ENCODE measurements at places on chromosomes 12 and 14.

- DNase-seq, result no peak
These were observed 31.8 kb downstream of the APPL2 start for GRCh38 chr12:105204127-105204526.

- no peak for DNase-seq
These were observed 78.8 kb downstream of the OSBPL8 start for GRCh38 chr12:76480796-76481195.

- DNase-seq, result no peak
These were observed 1845.8 kb upstream of the SEL1L start for GRCh38 chr14:83379436-83379835.

- DNase-seq, result no peak
These were observed 49.9 kb downstream of the LRP6 start for GRCh38 chr12:12217018-12217359.

DNA sequence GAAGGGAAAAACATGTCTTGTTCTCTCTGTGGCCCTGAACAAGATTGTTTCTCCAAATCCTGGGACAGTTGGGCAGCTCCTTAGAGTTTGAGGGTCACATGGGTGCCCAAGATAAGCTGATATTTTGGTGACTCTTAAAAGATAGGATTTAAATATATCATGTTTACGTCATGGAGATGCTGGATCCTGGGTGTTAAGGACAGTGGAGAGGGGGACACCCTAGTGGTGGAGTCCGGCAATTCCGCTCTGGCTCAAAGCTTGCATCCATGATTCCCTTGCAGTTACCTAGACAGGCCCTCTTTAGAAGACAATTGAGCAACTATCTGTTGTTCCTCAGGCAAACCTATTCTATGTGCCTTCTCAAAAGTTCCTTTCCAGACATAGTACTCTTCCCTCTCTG is 101.8 kb downstream of the CMKLR1 start:
- no peak for DNase-seq

GRCh38 chr12:53564278-53564677 is 57.0 kb upstream of the NPFF start:
- no peak for DNase-seq

DNA sequence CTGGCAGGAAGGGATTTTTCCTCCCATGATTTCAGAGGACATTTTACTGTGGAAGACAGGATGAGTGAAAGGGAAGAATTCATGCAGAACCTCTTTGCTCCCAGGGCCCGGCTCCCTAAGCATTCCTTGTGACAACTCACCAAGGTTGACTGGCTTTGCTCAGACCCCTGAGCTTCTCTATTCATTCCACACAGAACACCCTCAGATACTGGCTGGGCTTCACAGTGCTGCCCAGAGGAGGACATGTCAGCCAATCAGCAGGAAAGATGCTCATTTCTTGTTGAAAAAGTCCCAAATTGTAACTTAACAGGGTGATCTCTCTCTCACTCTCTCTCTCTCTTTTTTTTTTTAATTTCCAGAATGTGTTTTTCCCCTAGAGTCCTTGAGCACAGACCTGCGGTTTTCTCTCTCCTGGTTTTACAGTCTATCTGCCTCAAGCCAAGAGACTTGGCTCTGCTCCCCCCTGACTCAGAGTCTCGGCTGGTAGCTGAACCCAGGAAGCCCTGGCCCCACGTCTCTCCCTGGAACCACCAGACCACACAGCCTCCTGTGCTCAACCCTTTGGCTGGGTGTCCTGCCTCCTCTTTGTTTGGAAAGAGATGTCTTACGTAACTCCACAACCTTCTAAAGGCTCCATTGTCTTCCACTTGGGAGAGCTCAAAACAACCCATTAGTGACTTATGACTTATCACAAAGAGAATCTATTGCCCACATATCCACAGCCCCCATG is 43.9 kb downstream of the SSPN start:
- no peak for DNase-seq

GRCh38 chr12:29589286-29589820 is 91.9 kb upstream of the OVCH1 start:
- DNase-seq, result no peak

GRCh38 chr12:88993651-88994050 is 358.6 kb downstream of the DUSP6 start:
- no peak for DNase-seq

GRCh38 chr12:24227551-24227950 is 278.1 kb upstream of the SOX5 start:
- DNase-seq, result no peak

- DNase-seq, result no peak
These were observed 204.8 kb downstream of the NUAK1 start for GRCh38 chr12:105933671-105934665.

GRCh38 chr12:75747572-75748021 is 236.2 kb upstream of the KRR1 start:
- DNase-seq, result no peak

DNA sequence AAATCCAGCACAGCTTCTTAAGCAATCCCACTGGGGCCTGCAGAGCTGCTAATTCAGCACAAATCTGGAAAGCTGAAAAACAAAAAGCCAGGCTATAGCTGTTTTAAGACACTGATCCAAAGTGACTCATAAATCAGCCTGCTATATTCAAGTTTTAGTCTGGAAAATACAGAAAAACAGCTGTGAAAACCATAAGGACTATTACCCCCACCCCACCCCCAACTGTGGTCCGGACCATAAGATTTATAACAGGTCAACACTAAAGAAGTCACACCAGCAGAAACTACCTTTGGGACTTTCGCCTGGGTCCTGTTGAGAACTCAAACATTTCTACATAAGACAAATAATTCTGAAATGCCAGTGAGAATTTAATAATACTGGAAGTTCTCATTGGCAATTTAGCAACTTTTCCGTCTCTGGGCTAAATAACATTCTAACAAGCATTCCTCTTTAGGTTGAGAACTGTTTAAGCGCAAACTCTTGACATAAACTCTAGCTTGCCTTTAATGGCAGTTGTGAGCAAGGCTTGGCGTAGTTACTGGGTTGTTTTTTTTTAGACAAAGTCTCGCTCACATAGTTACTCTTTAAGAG is 3.3 kb downstream of the LRIG3 start:
- no peak for DNase-seq

- DNase-seq, result no peak
These were observed 9.1 kb downstream of the TEDC1 start for GRCh38 chr14:105500036-105500725.

DNA sequence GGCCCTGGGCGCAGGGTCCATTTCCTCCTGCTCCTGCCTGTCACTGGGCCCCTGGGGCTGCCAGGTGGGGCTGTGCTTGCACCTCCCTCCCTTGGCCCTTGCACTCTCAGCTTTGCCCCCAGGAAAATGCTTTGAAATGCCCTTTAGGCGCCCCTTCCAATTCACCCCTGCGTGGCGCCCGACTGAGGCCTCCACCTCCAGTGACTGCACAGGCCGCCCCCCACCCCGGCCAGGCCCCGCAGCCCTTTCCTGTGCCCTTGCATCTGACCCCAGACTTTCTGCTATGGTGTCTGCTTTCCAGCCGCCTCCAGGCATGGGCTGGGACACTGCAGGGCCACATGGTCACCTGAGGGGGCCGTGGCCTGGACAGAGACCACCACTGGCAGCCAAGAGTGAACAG is 17.4 kb downstream of the DDX54 start:
- no peak for DNase-seq

- no peak for DNase-seq
These were observed 170.4 kb downstream of the CALM1 start for GRCh38 chr14:90567191-90567590.

DNA sequence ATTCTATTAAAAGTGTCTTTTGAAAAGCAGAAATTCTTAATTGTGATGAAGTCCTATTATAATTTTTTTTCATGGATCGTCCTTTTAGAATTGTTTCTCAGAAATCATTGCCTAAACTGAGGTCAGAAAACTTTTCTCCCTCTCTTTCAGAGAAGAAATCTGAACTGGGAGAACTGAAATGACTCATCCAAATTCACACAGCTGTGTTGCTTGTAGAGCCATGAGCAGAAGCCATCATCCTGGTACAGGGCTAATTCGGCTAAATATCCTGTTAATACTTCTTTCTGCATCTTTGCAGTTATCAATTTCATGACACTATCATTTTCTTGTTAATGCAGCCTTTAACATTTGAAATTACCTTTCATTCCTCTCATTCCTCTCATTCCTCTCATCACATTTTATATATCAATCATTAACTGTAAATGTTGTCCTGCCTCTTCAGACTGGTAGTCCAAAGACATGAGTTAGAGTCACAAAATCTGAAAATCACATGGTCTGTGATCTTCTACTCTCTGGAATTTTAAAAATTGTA is 15.5 kb downstream of the SLC15A5 start:
- DNase-seq, result no peak

DNA sequence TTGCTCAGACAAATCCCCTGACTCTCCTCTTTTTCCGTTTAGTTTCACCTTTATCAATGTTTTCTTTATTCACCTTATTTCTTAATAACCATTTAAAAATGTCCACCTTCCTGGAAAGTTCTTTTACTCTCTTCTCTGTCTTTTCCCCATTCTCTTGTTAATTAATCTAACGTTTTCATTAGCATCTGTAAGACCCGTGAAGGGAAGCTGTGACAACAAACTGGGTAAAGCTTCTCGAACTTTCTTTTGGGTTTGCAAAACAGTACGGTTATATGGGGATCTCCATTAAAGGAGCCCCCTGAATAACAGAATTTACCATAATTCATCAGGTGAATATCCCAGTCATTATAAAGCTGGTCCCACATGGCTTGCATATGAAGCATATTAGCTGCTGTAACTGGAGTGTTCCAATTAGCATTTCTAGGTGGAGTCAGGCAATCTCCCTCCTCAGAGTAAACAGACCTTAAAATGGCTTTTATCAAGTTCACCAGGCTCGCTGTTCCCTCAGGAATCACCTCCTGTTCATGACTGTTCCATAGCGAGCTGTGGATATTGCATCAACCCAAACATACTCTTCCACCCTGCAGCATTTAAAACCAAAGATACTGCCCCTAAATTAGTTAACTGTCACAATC is 42.4 kb downstream of the TMEM30B start:
- no peak for DNase-seq

- no peak for DNase-seq
These were observed 50.1 kb downstream of the RFX4 start for GRCh38 chr12:106632797-106633450.

DNA sequence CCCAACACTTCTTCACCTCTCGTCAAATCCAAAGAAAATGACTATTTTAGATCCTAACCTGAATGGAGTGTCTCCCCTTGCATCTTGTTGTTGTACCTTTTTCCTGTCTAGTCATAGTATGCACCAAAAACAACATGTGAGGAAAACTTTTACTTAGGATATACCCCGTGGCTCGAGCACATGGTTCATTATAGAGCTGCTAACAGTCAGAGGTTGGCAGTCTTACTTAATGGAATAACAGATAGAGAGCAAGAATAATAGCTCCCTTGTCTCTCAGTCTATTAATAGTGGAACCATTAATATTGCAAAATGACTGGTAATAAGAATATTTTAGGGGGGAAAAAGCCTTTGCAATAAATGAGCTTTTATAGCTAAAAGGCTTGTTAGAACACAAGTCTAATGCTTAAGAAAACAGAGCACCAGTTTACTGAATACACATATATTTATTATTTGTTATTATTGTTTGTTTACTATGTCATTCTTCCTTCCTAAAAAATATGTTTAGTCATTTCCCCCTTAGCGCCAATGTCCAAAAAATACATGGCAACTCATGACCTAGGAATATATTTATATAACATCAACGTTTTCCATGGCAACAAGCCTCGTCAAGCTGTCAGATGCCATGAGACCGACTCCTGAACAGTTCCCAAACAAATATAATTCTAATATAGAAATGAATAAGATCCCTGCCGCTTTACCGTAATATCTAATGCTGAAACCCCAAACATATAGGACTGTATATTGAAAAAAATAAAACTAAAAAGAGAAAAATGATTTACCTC is 592.4 kb downstream of the SOX5 start:
- no peak for DNase-seq

DNA sequence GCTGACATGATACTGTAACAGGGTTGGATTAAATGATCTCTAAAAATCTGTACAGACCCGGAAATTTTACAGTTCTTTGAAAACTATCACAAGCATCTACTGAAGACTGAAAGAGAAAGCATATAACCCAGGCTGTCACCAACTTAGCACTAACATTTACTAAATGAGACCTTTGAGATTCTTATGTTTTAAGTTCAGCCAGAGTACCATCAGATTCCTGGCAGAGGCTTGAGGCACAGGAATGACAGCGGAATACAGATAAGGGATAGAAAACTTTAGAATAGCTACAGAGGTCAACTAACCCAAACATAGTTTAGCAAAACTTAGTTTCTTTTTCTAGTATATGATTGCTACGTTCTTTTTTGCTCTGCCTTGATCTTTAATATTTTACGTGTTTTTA is 91.6 kb upstream of the FERMT2 start:
- no peak for DNase-seq

DNA sequence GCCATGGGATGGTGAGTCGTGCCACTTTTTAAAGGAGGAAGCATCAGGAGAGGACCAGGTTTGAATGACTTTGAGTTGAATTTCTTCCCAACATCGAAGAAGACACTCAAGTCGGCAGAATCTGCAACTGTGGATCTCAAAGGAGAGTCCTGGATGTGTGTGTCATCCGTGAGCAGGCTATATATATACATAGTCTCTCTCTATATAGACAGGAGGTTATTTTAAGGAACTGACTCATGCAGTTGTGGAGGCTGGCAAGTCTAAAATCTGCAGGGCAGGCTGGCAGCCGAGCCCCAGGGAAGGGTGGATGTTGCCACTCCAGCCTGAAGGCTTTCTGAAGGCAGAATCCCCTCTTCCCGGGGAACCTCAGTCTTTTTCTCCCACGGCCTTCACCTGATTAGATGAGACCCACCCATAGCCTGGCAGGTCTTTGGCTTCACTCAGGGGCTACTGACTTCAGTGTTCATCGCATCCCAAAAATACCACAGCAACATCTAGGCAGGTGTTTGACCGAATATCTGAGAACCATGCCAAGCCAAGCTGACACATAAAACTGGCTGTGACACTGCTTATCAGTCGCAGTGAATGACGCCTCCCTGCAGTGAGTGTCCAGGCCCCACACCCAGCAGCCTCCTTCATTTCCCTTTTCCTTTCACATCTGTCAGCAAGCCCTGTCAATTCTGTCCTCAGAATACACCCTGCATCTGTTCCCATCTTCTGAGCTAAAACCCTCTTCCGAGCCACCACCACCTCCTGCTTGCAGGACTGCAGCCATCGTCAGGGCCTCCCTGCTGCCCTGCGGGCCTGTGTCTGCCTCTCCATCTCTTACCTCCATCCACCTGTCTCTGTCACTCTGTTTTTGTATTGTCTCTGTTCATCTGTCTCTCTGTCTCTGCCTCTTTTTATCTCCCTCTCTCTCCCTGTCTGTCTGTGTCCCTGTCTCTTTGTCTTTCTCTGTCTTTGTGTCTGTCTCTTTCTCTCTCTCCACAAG is 54.0 kb downstream of the ZNF664 start:
- DNase-seq, result no peak

- no peak for DNase-seq
These were observed 390.6 kb downstream of the KCNH5 start for GRCh38 chr14:62654641-62655040.

DNA sequence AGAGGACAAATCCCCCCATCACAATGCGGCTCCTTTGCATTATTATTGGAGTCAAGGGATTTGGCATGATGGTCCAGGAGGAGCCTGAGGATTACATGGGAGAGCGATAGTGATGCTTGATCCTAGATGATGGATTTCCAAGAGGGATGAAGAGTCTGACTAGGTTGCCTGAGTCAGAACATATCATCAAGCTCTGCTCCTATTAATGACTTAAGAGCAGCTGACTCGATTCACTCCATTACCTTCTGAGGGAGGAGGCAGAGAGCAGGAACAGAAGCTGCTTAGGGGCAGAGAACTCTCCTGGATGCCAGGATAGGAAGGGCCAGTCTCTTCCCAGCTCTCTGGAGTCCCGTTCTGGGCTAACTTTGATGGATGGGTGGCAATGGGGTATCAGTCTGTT is 54.0 kb upstream of the CISTR start:
- no peak for DNase-seq
